Inflammatory macrophage treated with lipopolysaccharide for 4 hours (primary cell): ENCODE measurements at places on chromosomes 11 and 22.
A peak's percentile ranks its signal among the peaks of the same experiment; 100 is the strongest.

GRCh38 chr11:122701143-122701542 lies 45.6 kb downstream of the UBASH3B start:
- DNase-seq: no peak

GRCh38 chr11:61526229-61526628 lies 17.7 kb downstream of the LRRC10B start:
- DNase-seq: no peak

GRCh38 chr11:69465236-69466000 lies 16.0 kb upstream of the LINC01488 start:
- no peak for DNase-seq

GRCh38 chr22:43550024-43550620 lies 138.3 kb downstream of the MPPED1 start:
- DNase-seq: no peak

- DNase-seq: no peak
Observed at GRCh38 chr22:47168441-47168840, 406.0 kb downstream of the TBC1D22A start.

- peak; percentile 77 for DNase-seq
Observed at GRCh38 chr11:9015677-9016076, 11.9 kb upstream of the NRIP3 start.

DNA sequence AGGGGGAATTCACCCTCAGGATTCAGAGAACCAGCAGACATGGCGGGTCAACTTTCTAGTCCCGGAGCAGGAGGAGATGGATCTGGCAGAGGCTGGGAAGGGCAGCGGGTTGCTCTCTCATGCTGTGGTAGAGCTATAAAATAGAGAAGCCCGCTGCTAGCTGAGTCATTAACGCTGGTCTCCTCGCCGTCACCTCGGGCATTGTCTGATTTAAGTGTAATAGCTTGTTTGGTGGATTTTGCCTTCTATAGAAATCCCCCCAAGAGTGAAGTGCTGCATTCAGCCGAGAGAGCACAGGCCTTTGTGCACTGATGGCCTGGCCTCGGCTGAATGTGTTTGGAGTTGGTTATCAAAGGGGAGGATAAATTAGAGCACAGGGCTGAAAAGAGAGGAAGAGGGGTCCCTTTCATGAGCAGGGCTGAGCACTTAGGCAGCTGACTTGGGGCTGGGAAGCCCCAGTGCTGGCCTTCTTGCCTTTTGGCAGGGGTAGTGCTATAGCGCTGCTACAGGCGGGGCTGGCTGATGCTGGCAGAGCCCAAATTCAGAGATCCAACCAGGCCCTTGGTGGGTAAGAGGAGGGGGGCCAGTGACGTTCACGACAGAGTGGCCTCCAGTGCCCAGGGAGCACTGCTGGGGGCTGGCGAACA lies 161.1 kb upstream of the CADM1 start:
- DNase-seq: no peak

DNA sequence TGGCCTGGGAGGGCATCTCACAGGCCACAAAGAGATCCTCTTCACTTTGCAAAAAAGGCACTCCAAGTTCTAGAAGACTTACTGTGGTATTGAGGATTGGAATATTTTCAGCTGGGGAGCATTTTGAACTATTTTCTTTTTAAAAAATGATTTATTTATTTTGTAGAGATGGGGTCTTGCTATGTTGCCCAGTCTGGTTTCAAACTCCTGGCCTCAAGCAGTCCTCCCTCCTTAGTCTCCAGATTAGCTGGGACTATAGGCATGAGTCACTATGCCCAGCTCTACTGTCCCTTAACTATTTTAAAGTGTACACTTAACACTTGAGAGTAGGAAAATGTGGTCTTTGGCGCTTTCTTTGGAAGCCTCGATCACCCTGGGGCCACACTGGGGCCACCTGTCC lies 24.9 kb upstream of the DGCR8 start:
- no peak for DNase-seq

DNA sequence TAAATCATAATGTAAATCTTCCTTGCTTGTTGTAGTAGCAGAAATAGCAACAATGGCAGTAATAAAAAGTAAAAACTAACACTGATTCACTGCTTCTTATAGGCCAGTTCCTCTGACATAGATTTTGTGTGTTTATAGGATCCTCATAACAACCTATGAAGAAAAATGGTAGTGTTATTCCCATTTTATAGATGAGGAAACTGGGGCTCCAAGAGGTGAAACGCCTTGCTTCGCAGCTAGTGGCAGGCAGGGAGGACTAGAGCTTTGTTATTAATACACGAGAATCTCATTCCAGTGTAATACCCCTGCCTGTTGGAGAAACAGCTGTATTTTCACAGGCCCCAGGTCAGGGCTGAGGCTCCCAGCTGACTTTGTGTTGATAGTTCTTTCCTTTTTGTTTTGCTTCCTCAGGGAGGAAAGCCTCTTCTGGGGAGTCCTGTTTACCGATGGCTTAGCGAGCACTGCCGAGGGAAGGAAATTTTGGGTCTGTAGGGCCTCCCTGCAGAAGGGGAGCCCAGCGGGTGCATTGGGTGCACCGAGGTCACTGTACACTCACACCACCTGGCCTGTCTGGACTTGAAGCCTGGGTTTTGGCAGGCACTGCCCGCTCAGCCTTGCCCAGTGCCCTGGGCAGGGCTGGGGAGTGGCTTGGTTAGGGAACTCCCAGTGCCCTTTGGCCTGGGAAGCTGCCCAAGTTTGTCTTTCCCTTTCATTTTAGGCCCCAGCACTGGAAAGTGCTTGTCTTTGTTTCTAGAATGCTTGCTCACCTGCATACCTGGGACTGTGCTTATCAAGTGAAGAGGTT lies 13.5 kb downstream of the KIAA1671 start:
- DNase-seq: no peak

DNA sequence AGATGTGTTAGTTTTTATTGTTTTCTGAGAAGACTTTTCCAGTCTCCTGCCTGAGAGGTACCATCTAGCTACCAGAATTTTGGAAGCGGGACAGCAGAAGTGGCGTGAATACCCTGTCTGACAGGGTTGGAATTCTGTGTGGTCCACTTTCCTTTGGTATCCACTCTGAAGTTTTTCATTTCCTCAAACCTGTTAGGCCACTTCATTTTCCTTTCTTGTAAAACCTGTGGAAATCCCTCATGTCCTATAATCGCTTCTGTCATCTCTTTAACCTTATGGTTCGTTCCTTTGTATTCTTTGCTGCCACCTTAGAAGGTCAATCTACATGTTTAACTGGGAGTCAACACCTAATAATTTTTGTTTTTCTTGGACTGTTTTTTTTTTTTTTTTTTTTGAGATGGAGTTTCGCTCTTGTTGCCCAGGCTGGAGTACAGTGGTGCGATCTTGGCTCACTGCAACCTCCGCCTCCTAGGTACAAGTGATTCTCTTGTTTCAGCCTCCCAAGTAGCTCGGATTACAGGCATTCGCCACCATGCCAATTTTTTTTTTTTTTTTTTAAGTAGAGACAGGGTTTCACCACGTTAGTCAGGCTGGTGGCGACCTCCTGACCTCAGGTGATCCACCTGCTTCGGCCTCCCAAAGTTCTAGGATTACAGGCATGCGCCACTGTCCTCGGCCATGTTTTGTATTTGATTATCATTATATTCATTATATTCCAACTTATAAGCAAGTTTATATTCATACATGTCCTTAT lies 7.1 kb downstream of the SFI1 start:
- DNase-seq: no peak

DNA sequence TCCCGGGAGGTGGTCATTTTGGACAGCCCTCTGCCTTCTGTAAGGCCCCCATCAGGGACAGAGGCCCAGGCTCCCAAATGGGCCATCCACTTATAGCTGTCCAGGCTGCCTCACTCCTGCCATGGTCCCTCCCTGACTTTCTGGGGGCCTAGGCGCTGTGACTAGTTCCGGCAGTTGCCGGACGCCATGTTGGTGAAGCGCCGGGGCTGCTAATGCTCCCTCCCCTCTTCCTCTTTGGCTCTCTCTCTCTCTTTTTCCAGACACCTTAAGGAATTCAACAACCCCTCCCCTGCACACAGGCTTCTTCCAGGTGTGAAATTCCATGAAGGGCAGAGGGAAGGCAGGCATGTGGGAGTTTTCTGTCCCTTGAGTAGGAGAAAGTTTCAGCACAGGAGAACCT lies 445.6 kb downstream of the SOX6 start:
- no peak for DNase-seq

DNA sequence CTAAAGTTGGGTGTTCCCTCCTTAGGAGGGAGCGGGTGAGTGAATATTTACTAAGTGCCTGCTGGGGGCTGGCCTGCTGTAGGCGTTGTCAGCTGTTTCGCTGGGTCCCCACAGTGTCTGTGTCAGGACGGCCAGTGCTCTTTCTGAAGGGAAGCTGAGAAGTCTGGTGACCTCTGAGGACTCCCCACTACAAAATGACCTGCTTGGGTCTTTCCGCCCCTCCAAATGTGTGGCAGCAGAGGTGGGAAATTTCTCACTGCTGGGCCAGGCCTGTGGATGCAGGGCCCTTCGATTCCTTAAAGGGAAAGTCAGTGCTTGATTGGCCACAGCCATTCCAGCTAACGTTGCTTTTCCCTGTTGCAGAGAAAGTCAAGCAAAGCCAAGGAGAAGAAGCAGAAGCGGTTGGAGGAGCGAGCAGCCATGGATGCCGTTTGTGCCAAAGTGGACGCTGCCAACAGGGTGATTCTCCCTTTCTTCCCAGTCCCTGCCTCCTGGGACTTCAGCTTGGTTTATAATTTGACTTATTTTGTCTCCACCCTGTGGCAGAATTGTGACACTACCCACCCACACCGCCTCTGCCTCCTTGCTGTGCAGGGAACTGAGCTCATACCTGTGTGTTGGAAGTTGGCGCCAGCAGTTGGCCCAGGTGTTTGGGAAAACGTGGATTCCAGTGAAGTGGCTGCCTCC lies 6.8 kb downstream of the NAA40 start:
- DNase-seq: peak; percentile 55

- DNase-seq: no peak
Observed at GRCh38 chr22:40200795-40201530, 23.2 kb downstream of the TNRC6B start.

- no peak for DNase-seq
Observed at GRCh38 chr11:128527046-128527445, 60.3 kb downstream of the ETS1 start.

DNA sequence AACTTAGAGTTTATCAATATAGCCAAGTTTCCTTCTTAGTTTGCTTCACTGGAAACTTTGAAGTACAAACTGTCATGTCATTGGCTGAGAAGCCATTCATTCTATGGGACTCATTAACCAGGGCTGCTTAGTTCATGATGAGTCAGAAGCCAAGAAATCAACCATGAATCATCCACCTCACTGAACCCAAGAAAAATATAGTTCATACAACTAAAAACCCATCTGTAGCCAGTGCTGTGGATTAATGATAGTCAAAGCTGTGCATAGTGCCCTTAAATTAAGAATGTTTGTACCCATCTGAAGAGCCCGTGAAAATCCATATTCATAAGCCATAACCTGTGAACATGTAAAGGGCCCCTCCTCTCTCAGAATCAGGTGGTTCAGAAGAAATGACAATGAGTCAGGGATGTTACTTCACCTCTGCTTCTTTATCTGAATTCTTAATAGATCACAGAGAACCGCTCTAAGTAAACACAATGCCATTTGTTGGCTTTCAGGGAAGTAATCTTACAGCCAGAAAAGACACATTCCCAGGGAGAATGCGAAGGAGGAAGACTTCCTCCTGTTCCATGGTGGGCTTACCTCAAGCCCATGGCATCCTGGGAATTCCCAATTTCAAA lies 25.4 kb downstream of the MMP20 start:
- peak; percentile 90 for DNase-seq

DNA sequence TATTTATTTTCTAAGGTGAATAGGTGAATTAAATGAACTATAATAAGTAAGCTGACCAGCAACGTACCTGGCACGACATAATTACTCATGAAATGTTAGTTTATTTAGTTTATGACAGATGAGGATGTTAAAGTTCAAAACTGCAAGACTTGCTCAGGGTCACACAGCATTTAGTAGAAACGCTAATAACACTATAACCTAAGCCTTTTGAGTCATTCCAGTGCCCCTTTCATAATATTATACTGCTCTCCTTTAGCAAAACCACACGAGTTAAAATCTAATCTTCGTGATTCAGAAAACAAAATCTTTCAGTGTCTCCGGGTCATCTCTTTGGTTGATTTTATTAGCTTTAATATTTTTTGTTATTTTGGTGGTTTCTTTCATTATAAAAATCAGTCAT lies 39.6 kb downstream of the BTBD10 start:
- no peak for DNase-seq

DNA sequence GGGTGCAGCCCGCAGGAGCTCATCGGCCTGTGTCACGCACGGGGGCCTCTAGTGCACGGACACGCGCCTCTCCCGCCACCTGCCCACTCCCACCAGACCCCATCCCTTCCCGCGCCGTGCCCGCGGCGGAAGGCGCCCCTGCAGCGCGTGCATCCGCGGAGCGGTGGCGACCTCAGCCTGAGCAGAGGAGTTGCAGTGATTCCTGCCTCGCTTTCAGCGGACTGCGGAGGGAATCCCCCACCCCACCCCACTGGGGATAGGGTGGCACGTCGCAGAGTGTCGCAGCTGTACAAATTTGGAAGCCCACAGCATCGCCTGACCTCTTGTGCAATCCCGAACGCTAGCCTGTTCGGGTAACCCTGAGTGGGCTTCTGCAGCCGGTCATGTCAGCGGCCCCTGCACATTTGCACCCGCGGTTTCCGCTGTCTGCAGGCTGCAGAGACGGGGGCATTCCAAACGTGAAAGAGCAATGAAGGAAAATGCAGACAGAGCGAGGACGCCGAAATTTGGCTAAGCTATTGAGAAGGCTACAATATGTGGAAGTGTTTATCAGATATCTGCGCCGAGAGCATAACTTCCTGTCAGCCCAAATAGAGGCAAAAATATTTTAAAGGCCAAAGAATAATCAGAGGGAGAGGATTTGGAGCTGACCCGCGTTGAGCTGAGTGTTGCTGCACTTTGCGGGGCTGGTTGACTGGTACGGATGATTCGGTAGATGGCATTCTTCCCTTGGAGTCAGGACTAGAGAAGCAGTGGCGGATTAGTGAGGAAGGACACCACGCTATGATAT lies 617 bp upstream of the ARHGAP20 start:
- DNase-seq: peak; percentile 28

GRCh38 chr11:123057661-123058305 lies 4.2 kb downstream of the HSPA8 start:
- peak; percentile 7 for DNase-seq

DNA sequence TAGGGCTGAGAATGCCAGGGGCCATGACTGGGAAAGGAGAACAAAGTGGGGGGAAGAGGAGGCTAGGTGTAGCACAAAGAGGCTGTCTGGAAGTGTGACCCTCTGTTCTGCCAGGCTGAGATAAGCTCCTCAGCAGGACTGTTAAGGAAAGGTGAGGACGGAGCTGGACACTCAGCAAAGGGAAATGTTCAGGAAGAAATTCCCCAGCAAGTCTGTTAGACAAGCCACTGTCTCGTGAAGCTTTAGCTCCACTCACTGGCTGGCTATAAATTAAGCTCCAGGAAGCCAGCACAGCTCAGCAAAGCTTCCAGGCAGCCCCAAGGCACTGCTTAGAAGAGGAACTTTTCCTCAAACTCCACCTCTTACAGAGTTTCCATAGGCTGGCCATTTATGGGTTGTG lies 181.2 kb upstream of the API5 start:
- no peak for DNase-seq

- no peak for DNase-seq
Observed at GRCh38 chr11:23556163-23556750, 696.0 kb upstream of the CCDC179 start.

GRCh38 chr11:20208622-20209111 lies 48.4 kb upstream of the DBX1 start:
- DNase-seq: no peak
